ENCODE measurements at places on chromosomes 1 and 21.
A peak's percentile ranks its signal among the peaks of the same experiment; 100 is the strongest.

- no peak for DNase-seq
These were observed 1.4 kb upstream of the S100A4 start for GRCh38 chr1:153546796-153547559.

GRCh38 chr1:39776400-39776713 lies 5.2 kb upstream of the OXCT2 start:
- DNase-seq, result no peak

DNA sequence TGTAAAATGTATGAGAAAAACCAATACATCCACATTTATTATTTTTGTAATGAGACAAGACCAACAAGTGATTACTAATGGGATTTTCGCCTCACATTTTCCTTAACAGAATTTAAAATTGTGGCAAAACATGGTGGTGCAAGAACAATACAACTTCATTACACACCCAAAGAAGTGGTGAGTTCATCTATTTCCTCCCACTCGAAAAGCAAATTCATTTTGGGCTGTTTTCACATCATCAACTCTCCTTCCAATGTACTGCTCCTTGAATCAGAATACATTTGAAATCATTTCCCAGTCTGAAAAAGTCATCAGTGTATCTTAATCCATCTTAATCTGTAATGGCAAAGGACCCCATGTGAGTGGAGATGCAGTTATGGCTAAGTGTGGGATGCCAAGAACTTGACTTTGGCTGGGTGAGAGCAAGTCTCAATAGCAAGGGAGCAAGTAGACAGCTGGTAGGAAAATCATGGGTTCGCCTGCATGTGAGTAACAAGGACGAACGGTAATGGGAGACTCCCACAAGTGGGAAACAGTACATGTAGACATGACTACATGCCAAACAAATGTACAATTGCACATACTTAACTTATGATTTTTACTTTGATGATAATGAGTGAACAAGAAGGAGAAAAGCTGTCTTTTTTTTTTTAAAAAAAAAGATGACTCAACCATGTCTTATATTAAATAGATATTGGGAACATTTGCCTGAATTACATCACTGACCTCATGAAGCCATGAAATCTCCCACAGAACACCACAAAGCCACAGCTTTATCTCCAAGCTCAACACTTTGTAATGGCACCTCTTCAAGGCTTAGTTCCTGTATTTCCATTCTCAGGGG lies 46.0 kb downstream of the RUNX1 start:
- DNase-seq, result no peak

- DNase-seq, result no peak
These were observed 48.9 kb upstream of the F3 start for GRCh38 chr1:94590203-94591137.

DNA sequence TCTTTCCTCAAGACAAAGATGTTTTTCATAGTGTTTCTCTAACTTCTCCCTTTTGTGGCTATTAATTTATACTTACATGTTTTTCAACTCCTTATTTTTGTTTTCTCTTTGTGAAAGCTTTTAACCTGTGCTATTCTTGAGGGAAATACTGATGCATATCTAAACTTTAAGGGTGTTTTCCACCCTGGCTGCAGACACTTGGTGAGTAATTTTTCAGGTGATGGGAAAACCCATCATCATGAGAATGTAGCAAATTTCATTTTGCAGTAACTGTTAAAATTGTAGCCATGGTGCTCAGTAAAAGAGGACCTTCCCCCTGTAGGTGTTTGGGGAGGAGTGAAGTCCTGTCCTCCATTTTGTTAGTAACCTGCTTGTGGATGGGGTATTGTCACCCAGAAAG lies 124.2 kb downstream of the LIPI start:
- DNase-seq, result no peak

DNA sequence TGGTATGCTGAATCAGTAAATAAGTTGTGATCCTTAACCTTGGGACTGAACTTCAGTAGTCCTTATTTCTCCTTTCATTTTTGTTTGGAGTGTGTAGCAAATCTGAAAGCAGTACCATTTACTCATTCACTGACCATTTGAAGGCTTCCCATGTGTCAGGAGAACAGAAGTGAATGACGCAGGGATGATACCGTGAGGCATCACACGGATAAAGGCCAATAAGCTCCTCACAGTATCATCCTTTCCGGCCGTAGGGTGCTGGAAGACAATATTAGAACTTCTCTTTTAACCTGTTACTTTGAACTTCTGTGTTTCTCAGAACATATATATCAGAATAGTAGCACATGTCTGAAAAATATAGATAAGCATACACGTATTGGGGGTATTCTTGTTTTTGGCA lies 21.3 kb downstream of the BACH1 start:
- DNase-seq, result no peak

GRCh38 chr1:232767305-232768074 lies 37.7 kb upstream of the MAP10 start:
- peak; percentile 46 for DNase-seq

- no peak for DNase-seq
These were observed 86.4 kb upstream of the COL6A1 start for GRCh38 chr21:45894906-45895777.

DNA sequence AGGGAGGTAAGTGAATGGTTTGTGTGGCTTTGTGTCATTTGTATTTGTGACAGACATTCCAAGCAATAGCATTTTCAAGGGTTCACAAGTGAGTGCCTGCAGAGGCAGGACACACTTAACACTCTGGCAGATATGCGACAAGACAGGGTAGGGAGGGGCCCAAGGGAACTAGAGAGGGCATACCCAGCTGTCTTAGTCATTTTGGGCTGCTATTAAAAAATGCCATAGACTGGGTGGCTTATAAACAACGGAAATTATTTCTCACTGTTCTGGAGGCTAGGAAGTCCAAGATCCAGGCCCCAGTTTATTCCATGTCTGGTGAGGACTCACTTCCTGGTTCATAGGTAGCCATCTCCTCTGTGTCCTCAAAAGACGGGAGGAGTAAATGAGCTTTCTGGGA lies 137.4 kb downstream of the FGGY start:
- DNase-seq, result no peak

DNA sequence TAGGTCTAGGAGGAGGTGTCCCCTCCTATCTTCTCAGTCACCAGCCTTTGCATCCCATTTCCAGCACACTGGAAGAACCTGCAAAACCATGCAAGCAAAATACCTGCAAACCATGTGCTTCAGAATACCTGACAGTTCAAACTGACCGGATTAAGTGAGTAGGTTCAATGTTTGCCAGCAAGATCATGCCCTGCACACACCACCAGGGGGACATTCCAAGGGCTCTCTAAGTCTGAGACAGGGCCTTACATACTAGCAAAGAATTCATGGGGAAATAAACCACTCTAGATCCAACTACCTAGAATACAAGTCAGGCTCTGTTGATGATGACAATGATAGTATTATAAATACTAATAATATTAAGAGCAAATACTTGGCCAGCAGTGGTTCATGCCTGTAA lies 27.6 kb downstream of the INPP5B start:
- DNase-seq, result no peak

DNA sequence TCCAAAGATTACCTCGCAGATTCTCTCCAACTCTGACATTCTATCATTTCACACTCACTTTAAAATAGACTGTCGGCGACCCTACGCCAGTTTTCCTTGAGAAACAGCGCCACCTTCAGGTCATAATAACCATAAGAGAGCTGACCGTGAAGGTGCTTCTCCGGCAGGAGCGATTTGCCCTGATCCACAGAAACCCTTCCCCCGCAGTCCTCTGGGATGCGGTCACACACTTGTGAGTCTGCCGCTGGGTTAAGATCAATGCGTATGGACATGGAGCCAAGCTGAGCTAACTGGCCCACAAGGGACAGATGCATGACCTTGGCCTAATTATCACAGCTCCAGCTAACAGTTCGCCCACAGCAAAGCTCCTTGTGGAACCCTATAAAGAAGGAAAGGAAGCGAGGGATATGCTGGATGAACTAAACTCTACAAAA lies 32.8 kb upstream of the IFNAR2 start:
- DNase-seq, result peak; percentile 92

GRCh38 chr1:152026895-152027294 lies 9.9 kb downstream of the S100A11 start:
- no peak for DNase-seq

GRCh38 chr1:180927841-180928240 lies 15.1 kb downstream of the KIAA1614 start:
- DNase-seq, result peak; percentile 97

DNA sequence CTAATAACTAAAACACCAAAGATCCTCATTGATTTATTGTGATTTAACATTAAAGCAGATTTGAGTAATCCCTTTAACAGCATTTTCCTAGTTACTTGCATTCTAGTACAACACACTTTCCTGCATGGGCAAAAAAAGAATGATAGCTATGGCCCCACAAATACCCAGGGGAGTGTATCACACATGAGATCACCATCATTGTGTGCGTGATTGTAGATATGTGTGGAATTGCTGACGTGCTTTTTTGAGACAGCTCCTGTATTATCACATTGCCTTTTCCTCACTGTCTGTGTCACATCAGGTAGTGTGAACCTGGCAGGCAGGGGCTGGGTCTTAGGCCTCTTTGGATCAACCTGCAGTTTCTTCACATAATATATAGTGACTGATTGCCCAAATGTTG lies 48.5 kb upstream of the SAMD13 start:
- DNase-seq, result no peak
